ENCODE measurements at places on chromosomes 5 and 9. TPM values are rescaled to one million over a fixed set of nuclear protein-coding genes. Genes with fewer than 3 reads are reported as not detected.

The SHOC1 gene
- total RNA-seq: not detected

GRCh38 chr5:130652176-130652575 lies 512.9 kb downstream of the HINT1 start:
- no peak overlapping the region for H3K27ac ChIP-seq
- no peaks in the 10 kb centered on the region for H3K4me1 ChIP-seq
- no peaks in the 10 kb centered on the region for H3K36me3 ChIP-seq
- DNase-seq: no peak
- H3K27me3 ChIP-seq: no peaks in the 10 kb centered on the region

The PCDHGA8 gene
- 0.18 TPM for total RNA-seq

DNA sequence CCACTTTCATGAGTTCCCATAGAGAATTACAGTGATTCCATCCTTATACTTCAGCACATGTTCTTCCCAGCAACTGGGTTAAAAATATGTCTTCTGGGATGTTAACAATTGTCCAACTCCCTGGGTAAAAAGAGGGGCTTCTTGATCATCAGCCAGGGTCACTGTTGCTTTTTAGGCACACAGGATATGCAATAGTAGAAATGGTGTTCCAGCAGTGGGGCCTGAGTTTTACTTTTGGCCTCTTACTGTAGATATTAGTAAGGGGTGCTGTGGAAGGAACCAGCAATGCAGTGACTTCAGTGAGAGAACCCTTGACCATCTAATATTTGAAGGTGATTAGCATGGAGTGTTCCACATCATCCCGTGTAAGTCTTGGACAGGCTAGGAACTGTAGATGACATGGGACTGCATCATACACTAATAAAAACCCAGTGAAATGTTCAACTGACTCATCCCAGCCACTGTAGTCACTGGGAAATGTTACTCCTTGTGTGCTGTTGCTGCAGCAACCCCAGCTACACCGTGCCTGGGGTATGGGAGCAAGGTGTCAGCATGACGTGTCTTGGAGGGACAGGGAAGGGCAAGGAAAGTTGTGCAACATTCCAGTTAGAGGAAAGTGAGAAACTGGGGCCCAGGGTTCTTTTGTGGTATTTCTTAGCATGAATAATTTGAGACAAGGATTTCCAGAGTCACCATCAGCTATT lies 610.9 kb downstream of the RAB3C start:
- H3K27me3 ChIP-seq: no peaks in the 10 kb centered on the region
- no peak overlapping the region for H3K4me3 ChIP-seq
- DNase-seq: no peak

The CDC20B gene
- total RNA-seq: not detected

GRCh38 chr5:9156282-9156681 lies 389.6 kb downstream of the SEMA5A start:
- no peaks in the 10 kb centered on the region for H3K4me1 ChIP-seq
- no peaks in the 10 kb centered on the region for H3K27me3 ChIP-seq
- peak; percentile 11 for DNase-seq
- H3K27ac ChIP-seq: no peak overlapping the region
- no peaks in the 10 kb centered on the region for H3K36me3 ChIP-seq

- no peaks in the 10 kb centered on the region for H3K4me1 ChIP-seq
- no peaks in the 10 kb centered on the region for H3K36me3 ChIP-seq
- H3K27me3 ChIP-seq: no peaks in the 10 kb centered on the region
Observed at GRCh38 chr5:108989761-108990392, 242.2 kb downstream of the FER start.

DNA sequence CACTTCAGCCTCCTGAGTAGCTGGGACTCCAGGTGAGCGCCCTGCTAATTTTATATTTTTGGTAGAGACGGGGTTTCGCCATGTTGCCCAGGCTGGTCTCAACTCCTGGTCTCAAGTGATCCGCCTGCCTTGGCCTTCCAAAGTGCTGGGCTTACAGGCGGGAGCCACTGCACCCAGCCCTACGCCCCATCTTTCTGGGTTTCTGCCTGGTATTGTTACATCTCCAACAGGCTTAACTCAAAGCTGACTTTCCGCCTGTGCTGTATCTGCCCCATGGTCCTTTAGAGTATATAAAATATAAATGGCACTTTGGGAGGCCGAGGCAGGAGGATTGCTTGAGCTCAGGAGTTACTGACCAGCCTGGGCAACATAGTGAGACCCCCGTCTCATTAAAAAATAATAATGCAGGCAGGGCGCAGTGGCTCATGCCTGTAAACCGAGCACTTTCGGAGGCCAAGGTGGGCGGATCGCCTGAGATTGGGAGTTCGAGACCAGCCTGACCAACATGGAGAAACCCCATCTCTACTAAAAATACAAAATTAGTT lies 36.5 kb upstream of the GLDC start:
- peak overlapping the region; percentile 63 for H3K4me3 ChIP-seq
- no peaks in the 10 kb centered on the region for H3K27me3 ChIP-seq
- H3K27ac ChIP-seq: peak overlapping the region; percentile 94
- no peak for DNase-seq
- no peaks in the 10 kb centered on the region for H3K36me3 ChIP-seq

- H3K4me3 ChIP-seq: peak within 1 kb of the TSS; percentile 27
- H3K27ac ChIP-seq: no peak within 1 kb of the TSS
- H3K4me1 ChIP-seq: peaks cover 14% of the 10 kb centered on the region
- H3K27me3 ChIP-seq: peaks cover 15% of the 10 kb centered on the region
Observed at GRCh38 chr5:141369994-141370848, at the start of gene PCDHGB3. TSS of gene PCDHGB3 (plus strand) at chr5:141370242. CDS start at chr5:141370395, 153 bp downstream.

- DNase-seq: no peak
- H3K4me1 ChIP-seq: no peaks in the 10 kb centered on the region
- no peaks in the 10 kb centered on the region for H3K36me3 ChIP-seq
- no peaks in the 10 kb centered on the region for H3K27me3 ChIP-seq
- H3K27ac ChIP-seq: no peak overlapping the region
Observed at GRCh38 chr9:13351778-13352386, 72.4 kb upstream of the MPDZ start.

The OR1Q1 gene
- total RNA-seq: not detected

The LPAR1 gene
- 0.13 TPM for total RNA-seq

- no peaks in the 10 kb centered on the region for H3K27me3 ChIP-seq
- H3K36me3 ChIP-seq: peaks cover 15% of the 10 kb centered on the region
- H3K4me1 ChIP-seq: peaks cover 5% of the 10 kb centered on the region
- peak overlapping the region; percentile 73 for H3K4me3 ChIP-seq
Observed at GRCh38 chr5:116084287-116084691, 536 bp upstream of the COMMD10 start.

DNA sequence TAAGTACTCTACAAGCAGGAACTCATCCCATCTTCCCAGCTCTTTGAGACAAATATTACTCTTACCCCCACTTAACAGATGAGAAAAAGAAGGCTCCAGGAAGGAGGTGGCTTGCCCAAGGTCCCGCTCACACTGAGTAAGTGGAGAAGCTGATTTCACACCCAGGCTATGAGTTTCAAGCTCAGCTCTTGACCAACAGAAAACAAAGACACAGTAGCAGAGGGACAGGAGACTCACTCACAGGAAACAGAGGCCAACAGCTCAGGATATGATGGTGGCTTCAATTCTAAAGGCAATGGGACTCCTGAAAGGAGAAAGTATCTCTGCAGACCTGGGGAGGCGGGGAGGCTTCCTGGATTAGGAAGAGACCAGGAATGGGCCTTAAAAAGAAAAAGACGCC lies 6.7 kb upstream of the TCF7 start:
- H3K27me3 ChIP-seq: no peaks in the 10 kb centered on the region
- H3K36me3 ChIP-seq: no peaks in the 10 kb centered on the region
- no peak overlapping the region for H3K4me3 ChIP-seq
- H3K4me1 ChIP-seq: peaks cover 12% of the 10 kb centered on the region
- no peak for DNase-seq
- no peak overlapping the region for H3K27ac ChIP-seq

GRCh38 chr9:97940741-97941140 lies 2.8 kb upstream of the HEMGN start:
- no peak for DNase-seq
- H3K27ac ChIP-seq: peak overlapping the region; percentile 79
- peaks cover 68% of the 10 kb centered on the region for H3K4me1 ChIP-seq
- no peaks in the 10 kb centered on the region for H3K27me3 ChIP-seq
- H3K4me3 ChIP-seq: no peak overlapping the region
- peaks cover 8% of the 10 kb centered on the region for H3K36me3 ChIP-seq

The GRM6 gene
- total RNA-seq: not detected

DNA sequence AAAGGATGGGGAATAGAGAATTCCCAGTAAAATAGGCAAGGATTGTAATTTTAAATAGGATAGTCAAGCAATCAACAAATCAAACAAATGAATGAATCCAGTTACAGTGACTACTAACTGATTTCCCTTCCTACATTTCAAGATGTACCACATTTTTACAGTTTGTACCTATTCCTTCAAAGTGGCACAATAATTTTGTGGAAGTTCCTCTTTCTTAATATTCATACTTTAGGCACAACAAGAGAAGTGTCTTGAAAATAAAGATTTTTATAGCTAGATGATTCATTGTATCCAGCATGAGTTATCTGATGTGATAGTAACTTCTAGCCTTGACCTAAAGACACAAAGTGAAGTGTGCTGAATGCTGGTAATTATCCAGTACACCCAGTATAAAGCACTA lies 122.2 kb upstream of the ACOT12 start:
- H3K4me1 ChIP-seq: no peaks in the 10 kb centered on the region
- DNase-seq: no peak
- no peak overlapping the region for H3K27ac ChIP-seq
- no peaks in the 10 kb centered on the region for H3K27me3 ChIP-seq

- no peak for DNase-seq
- H3K4me3 ChIP-seq: no peak overlapping the region
- H3K27me3 ChIP-seq: peaks cover 27% of the 10 kb centered on the region
- H3K4me1 ChIP-seq: peaks cover 4% of the 10 kb centered on the region
Observed at GRCh38 chr9:36988848-36989247, 45.2 kb downstream of the PAX5 start.

DNA sequence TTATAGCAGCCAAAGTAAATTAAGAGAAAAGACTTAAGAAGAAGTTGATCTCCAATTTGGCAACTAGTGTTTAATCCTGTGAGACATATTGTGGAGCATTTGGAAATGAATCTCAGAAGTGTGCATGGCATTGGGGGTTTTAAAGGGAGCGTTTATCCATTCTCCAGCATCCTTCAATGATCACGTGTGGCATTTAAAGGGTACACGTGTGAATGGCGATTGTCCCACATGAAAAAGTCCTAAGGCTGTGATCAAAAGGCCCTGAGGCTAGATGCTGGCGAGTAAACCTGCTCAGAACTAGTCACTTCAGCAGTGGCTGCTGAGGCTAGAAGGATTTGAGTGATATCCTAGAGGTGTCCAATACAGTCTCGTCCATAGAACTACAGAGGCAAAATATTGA lies 315.6 kb upstream of the CDH9 start:
- no peaks in the 10 kb centered on the region for H3K36me3 ChIP-seq
- H3K4me1 ChIP-seq: no peaks in the 10 kb centered on the region
- no peaks in the 10 kb centered on the region for H3K27me3 ChIP-seq
- H3K27ac ChIP-seq: no peak overlapping the region

The SPINK9 gene
- total RNA-seq: not detected

The FUBP3 gene
- total RNA-seq: 54.0 TPM

The EGR1 gene
- 135 TPM for total RNA-seq

The MTAP gene
- total RNA-seq: 0.31 TPM

- H3K4me3 ChIP-seq: no peak overlapping the region
- H3K4me1 ChIP-seq: no peaks in the 10 kb centered on the region
- DNase-seq: no peak
- H3K36me3 ChIP-seq: no peaks in the 10 kb centered on the region
Observed at GRCh38 chr5:109126481-109126880, 283.3 kb downstream of the PJA2 start.

DNA sequence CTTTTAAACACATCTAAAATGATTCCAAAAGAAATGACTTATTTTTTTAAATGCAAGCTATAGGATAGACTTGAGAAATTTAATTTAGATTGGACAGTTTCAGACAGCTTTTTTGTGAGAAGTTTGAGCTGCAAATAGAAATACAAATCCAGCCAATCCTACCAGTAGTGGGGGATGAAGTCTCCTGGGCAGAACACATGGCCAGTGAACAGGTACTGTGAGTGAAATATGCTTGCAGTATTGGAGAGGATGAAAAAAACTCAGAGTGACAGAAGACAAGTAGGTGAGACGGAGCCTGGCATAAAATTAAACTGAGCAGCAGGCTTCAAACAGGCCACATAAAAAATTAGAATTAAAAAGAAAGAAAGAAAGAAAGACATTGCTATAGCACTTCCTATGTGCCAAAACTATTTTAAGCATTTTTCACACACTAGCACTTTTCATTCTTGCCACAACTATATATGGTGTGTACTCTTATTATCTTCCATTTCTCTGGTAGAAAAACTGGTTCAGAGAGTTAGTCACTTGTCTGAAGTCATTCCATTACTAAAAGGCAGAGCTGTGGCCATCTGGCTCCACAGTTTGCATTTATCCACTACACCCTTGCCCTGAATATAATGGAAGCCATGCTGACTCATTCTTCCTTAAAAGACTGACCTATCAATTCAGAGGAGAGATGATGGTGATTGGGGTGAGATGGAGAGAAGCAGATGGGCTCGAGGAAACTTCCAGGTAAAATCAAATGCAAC lies 310.2 kb upstream of the CTNND2 start:
- H3K27me3 ChIP-seq: no peaks in the 10 kb centered on the region
- DNase-seq: no peak
- no peak overlapping the region for H3K4me3 ChIP-seq

The SPINK13 gene
- total RNA-seq: not detected

DNA sequence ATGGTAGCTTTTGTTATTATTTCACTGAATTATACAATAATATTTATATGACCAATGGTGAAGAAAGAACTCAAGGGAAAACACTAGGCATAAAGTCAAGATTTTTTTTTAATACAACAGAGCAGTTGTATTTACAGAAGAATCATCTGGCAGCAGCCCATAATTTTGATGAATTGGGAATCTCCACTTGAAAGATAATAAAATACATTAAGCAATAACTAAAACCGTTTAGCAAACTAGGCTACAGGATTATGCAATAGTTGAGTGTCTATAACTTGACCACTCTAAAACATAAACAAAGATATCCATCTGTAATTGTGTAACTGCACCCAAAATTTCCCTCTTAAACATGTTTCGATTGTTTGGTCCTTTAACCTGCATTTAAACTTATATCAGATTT lies 80.8 kb downstream of the SNCAIP start:
- no peaks in the 10 kb centered on the region for H3K4me1 ChIP-seq
- no peak for DNase-seq
- H3K27ac ChIP-seq: no peak overlapping the region
- no peaks in the 10 kb centered on the region for H3K27me3 ChIP-seq
- no peak overlapping the region for H3K4me3 ChIP-seq

- DNase-seq: peak; percentile 20
- H3K4me3 ChIP-seq: no peak overlapping the region
- H3K27ac ChIP-seq: no peak overlapping the region
- H3K36me3 ChIP-seq: no peaks in the 10 kb centered on the region
- no peaks in the 10 kb centered on the region for H3K27me3 ChIP-seq
Observed at GRCh38 chr5:169856571-169856970, 123.7 kb downstream of the INSYN2B start.

The SEMA4D gene
- 5.1 TPM for total RNA-seq

The PCDHA4 gene
- 0.04 TPM for total RNA-seq

DNA sequence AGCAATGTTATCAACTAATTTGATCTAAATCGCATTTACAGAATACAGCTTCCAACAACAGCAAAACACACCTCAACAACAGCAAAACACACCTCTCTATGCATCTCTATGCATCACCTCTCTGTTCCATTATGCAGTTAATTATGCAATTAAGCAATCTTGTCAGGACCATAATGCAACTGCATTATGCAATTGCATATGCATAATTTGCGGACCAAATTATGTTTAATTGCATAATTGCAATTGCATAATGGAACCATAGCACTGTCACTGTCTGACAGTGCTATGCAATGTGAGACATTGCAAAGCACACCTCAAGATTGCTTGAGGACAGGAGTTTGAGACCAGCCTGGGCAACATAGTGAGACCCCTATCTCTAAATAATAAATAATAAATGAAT lies 80.4 kb upstream of the PRSS3 start:
- no peaks in the 10 kb centered on the region for H3K4me1 ChIP-seq
- no peak overlapping the region for H3K27ac ChIP-seq
- no peaks in the 10 kb centered on the region for H3K36me3 ChIP-seq

The GPR151 gene
- total RNA-seq: not detected
